Stomach (tissue), 19 donors: ENCODE measurements at places on chromosomes 1 and 21. TPM values are rescaled to one million over a fixed set of nuclear protein-coding genes. Genes with fewer than 3 reads are reported as not detected.

DNA sequence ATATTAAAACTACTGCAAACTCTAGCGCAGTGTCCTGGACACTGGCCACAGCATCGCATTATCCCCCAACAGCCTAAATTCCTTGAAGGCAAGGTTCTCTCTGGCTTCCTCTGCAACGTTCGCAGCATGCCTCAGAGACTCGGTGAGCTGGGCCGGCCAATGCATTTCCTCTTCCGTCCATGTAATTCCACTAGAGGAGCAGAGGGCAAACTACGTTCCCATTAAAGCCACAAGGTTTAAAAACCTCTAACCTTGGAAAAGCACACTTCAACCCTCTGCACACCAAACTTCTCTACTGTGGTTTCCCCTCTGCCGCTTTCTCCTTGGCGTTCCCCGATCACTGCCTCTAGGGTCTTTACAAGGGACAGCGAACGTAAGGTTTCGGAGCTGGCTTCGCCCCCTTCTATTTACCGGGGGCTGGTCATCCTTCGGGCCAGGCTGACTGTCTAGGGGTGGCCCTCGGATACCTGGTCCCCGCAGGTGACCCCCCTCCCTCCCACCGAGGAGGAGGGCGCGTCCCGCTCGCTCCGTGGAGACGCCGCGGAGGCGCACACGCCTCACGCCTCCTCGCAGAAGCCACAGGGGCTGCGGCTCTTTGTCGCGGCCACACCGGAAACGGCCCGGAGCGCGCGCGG lies 456 bp upstream of the SMYD2 start:
- no peaks in the 10 kb centered on the region for H3K27me3 ChIP-seq
- peak; percentile 56 for DNase-seq
- peaks cover 32% of the 10 kb centered on the region for H3K4me1 ChIP-seq
- no peaks in the 10 kb centered on the region for H3K36me3 ChIP-seq
- peak overlapping the region; percentile 92 for H3K27ac ChIP-seq

- no peaks in the 10 kb centered on the region for H3K36me3 ChIP-seq
- no peaks in the 10 kb centered on the region for H3K27me3 ChIP-seq
- H3K27ac ChIP-seq: no peak overlapping the region
- no peak for DNase-seq
- H3K4me1 ChIP-seq: peaks cover 14% of the 10 kb centered on the region
- no peak overlapping the region for H3K4me3 ChIP-seq
Observed at GRCh38 chr21:45131537-45131999, 57.2 kb downstream of the ADARB1 start.

DNA sequence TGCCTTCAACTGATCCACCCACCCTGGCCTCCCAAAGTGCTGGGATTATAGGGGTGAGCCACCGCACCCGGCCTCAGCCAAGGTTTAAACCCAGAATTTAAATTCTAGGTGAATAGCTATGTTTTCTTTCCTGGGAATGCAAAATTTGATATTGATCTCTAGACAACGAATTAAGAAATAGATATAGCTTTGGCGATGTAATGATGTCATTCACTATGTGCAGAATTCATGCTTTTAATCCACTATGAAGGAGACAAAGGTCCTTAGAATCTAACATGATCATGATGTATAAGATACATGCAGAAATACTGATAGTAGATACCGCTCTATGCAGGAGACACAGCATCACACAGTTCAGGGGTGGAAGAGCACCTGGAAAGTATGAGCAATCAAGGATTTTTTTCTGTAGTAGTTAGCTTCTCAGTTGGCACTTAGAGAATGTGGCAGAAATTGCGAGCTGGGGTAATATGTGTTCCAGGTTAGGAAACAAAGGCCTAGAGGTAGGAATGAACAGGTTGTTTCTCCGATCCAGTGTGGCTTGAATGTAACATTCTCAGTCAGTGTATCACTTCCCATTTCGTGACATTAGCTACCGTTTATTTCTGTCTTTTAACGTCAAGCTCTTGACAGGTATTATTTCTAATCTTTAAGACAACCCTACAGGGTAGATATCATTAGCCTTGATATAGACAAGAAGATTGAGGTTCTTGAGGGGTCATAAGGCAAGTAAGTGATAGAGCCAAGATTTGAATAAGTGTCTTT lies 3.0 kb upstream of the CEP350 start:
- H3K4me1 ChIP-seq: peaks cover 22% of the 10 kb centered on the region
- H3K4me3 ChIP-seq: no peak overlapping the region
- H3K27ac ChIP-seq: no peak overlapping the region
- no peak for DNase-seq
- H3K36me3 ChIP-seq: no peaks in the 10 kb centered on the region

GRCh38 chr1:65751961-65752360 lies 40.7 kb upstream of the PDE4B start:
- no peak overlapping the region for H3K27ac ChIP-seq
- no peaks in the 10 kb centered on the region for H3K36me3 ChIP-seq
- DNase-seq: no peak
- H3K4me3 ChIP-seq: no peak overlapping the region
- peaks cover 5% of the 10 kb centered on the region for H3K4me1 ChIP-seq

- DNase-seq: no peak
- no peaks in the 10 kb centered on the region for H3K36me3 ChIP-seq
- no peaks in the 10 kb centered on the region for H3K27me3 ChIP-seq
- no peak overlapping the region for H3K27ac ChIP-seq
Observed at GRCh38 chr1:80059940-80060339, 1053.4 kb upstream of the ADGRL4 start.

DNA sequence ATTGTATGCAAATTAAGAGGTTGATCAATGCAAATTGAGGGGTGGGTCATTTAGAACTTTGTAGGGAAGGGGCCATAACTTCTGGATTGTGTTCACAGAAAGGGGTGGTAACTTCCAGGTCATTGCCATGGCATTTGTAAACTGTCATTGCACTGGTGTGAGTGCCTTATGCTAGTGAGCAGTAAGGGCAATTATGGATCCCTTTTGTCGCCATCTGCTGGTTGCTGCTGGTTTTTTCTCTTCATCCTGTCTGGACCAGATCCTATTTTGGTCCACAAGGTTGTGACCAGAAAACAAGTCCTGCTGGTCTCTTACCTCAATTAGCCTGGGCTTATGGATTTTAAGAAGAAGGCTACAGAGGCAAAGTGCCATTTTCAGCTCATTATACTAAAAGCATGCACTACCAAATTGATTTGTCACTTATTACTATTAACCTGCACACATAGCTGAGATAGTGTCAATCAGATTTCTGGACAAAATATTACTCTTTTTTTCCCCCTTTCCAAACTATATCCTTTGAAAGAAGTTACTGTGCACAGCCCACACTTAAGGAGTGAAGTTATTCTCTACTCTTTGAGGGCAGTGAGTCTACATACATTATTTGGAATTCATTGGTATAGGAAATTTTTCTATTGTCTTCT lies 196.2 kb downstream of the ZC3H11B start:
- peak; percentile 64 for DNase-seq
- no peaks in the 10 kb centered on the region for H3K27me3 ChIP-seq
- no peak overlapping the region for H3K4me3 ChIP-seq
- no peaks in the 10 kb centered on the region for H3K4me1 ChIP-seq
- no peak overlapping the region for H3K27ac ChIP-seq

GRCh38 chr21:30880914-30881313 lies 466 bp downstream of the KRTAP11-1 start:
- H3K27ac ChIP-seq: no peak overlapping the region
- no peaks in the 10 kb centered on the region for H3K27me3 ChIP-seq
- H3K4me1 ChIP-seq: no peaks in the 10 kb centered on the region

DNA sequence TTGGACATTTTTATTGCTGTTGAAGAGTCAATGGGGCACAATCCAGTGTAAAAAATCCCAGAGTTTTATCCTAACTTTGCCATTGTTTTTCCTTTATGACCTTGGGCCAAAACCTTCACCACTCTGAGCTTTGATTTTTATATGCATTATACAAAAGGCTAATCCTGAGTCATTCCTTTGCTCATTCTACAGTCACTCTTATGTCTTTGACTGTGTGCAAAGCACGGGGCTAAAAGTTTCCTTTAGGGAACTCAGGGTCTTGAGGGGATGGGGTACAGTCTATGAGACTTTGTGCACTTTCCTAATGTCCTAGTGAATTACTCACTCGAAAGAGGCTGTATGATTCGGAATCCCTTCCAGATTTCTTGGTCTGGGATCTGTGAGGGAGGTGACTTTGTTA lies 543.2 kb upstream of the CAMK1G start:
- H3K27me3 ChIP-seq: no peaks in the 10 kb centered on the region
- H3K4me1 ChIP-seq: no peaks in the 10 kb centered on the region
- no peak overlapping the region for H3K27ac ChIP-seq
- no peak overlapping the region for H3K4me3 ChIP-seq
- no peaks in the 10 kb centered on the region for H3K36me3 ChIP-seq

DNA sequence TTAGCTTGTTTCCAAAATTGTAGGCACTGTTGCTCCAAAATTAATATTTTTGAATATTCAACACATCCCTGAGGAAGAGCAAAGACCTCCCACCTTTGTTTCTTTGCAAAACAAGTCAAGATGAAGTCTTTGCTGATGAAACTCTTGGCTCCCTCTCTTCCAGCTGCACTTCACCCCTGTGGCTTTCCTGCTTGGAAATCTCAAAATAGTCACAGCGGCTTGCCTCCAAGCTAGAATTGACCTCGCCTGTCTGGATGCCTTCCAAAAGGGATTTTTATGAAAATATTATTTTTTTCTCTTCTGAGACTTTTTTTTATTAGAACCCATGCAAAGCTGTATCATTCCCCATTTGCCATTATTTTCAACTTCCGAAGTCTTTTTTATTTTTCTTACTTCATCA lies 71.1 kb upstream of the MROH9 start:
- no peak for DNase-seq
- no peak overlapping the region for H3K4me3 ChIP-seq
- H3K27ac ChIP-seq: no peak overlapping the region
- H3K36me3 ChIP-seq: no peaks in the 10 kb centered on the region

- H3K27ac ChIP-seq: no peak overlapping the region
- no peaks in the 10 kb centered on the region for H3K36me3 ChIP-seq
- peaks cover 100% of the 10 kb centered on the region for H3K4me1 ChIP-seq
- no peaks in the 10 kb centered on the region for H3K27me3 ChIP-seq
Observed at GRCh38 chr1:27593678-27594563, 10.0 kb downstream of the AHDC1 start.

- H3K36me3 ChIP-seq: peaks cover 14% of the 10 kb centered on the region
- H3K27ac ChIP-seq: no peak overlapping the region
- H3K4me3 ChIP-seq: no peak overlapping the region
- no peak for DNase-seq
- H3K4me1 ChIP-seq: peaks cover 11% of the 10 kb centered on the region
- H3K27me3 ChIP-seq: no peaks in the 10 kb centered on the region
Observed at GRCh38 chr1:202148391-202148790, 3.9 kb upstream of the ARL8A start.

GRCh38 chr1:112707221-112708001 lies 484 bp upstream of the RHOC start:
- peaks cover 16% of the 10 kb centered on the region for H3K36me3 ChIP-seq
- H3K27me3 ChIP-seq: no peaks in the 10 kb centered on the region
- H3K4me1 ChIP-seq: peaks cover 35% of the 10 kb centered on the region

DNA sequence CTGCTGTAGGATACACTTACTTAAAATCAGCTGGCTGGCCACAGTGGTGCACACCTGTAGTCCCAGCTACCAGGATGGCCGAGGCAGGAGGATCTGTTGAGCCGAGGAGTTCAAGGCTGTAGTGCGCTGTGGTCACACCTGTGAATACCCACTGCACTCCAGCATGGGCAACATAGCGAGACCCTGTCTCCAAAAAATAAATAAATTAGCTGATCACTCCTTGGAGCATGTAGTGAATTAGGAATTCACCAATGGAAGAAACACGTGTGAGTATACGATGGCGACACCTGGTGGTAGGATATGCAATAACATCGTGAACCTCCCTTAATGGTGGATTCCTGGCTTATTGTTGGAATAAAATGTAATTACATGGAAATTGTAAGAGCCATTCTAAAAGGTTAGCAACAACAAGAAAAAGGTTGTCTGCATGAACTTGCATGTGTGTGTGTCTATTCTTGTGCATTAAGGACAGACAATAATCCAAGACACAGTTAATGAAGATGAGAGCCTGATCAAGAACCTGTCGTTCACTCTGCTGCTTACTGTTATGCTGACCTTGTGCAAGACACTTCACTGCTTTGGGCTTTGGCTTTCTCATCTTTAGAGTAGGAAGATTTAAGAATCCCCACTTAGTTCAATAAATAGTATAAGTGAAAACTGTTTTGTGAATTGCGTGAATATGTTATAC lies 38.6 kb upstream of the COX20 start:
- H3K36me3 ChIP-seq: no peaks in the 10 kb centered on the region
- peaks cover 8% of the 10 kb centered on the region for H3K4me1 ChIP-seq
- H3K4me3 ChIP-seq: no peak overlapping the region
- no peak overlapping the region for H3K27ac ChIP-seq
- peak; percentile 88 for DNase-seq

- H3K36me3 ChIP-seq: peaks cover 44% of the 10 kb centered on the region
- H3K4me3 ChIP-seq: no peak overlapping the region
- H3K27me3 ChIP-seq: no peaks in the 10 kb centered on the region
- H3K27ac ChIP-seq: peak overlapping the region; percentile 80
- peaks cover 33% of the 10 kb centered on the region for H3K4me1 ChIP-seq
Observed at GRCh38 chr1:205598841-205599668, 32.8 kb downstream of the ELK4 start.

DNA sequence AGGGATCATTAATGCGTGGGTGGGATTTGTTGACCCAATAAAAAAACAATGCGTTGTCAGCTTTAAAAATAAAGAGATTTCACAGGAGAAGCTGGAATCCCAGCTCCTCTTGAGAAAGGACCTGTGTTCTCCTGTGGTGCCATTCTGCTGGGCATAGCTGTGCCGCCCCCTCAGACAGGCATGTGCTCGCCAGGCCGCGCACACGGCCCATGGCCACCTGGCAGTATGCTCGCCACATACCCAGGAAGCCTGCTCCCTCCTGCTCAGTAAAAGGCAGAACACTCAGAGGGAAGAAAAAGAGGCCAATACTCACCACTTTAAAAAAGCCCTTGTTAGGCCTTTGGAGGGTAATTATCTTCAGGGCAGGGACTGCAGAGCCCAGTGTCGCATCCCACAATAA lies 13.1 kb downstream of the THAP3 start:
- no peak overlapping the region for H3K4me3 ChIP-seq
- H3K36me3 ChIP-seq: peaks cover 100% of the 10 kb centered on the region
- DNase-seq: no peak
- H3K27me3 ChIP-seq: no peaks in the 10 kb centered on the region

Gene LHX4
- not detected for total RNA-seq

Gene ACOT7
- total RNA-seq: not detected
